ENCODE measurements at places on chromosomes 16 and 17.
A peak's percentile ranks its signal among the peaks of the same experiment; 100 is the strongest.

GRCh38 chr17:19284005-19284959 lies 47.1 kb downstream of the EPN2 start:
- peaks cover 20% of the 10 kb centered on the region for H3K4me1 ChIP-seq
- H3K27me3 ChIP-seq: no peaks in the 10 kb centered on the region
- peak; percentile 58 for DNase-seq
- no peaks in the 10 kb centered on the region for H3K36me3 ChIP-seq
- H3K27ac ChIP-seq: no peak overlapping the region

GRCh38 chr17:4199818-4200402 lies 56.9 kb downstream of the CYB5D2 start:
- H3K27ac ChIP-seq: no peak overlapping the region
- H3K4me1 ChIP-seq: no peaks in the 10 kb centered on the region
- peak; percentile 58 for DNase-seq
- H3K4me3 ChIP-seq: no peak overlapping the region
- peaks cover 3% of the 10 kb centered on the region for H3K36me3 ChIP-seq

GRCh38 chr17:5286846-5287245 lies 4.8 kb downstream of the RABEP1 start:
- DNase-seq: no peak
- no peak overlapping the region for H3K27ac ChIP-seq

GRCh38 chr17:15894258-15894657 lies 50.7 kb upstream of the ADORA2B start:
- H3K27ac ChIP-seq: no peak overlapping the region
- no peaks in the 10 kb centered on the region for H3K27me3 ChIP-seq
- no peak for DNase-seq
- no peak overlapping the region for H3K4me3 ChIP-seq
- no peaks in the 10 kb centered on the region for H3K4me1 ChIP-seq
- no peaks in the 10 kb centered on the region for H3K36me3 ChIP-seq
